ENCODE measurements at places on chromosomes 11 and 22.

DNA sequence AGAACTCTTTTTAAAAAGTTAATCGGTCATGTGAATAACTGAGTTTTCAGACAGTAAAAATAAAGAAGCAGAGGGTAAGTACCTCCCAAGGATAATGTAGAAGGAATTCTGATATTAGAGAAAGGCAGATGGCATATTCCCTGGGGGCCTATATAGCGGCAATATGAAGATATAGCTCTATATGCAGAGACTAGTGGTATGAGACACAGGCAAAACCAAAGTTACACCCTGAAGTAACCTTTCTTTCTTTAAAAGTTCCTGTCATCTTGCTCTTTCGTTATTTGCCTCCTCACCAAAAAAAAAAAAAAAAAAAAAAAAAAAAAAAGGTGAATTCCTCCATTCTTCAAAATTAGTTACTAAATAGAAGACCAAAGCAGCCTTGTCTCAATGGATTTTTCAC is 76.2 kb upstream of the ARHGAP32 start:
- DNase-seq, result no peak

GRCh38 chr11:57482782-57483561 is 22.6 kb downstream of the RTN4RL2 start:
- peak; percentile 80 for DNase-seq

DNA sequence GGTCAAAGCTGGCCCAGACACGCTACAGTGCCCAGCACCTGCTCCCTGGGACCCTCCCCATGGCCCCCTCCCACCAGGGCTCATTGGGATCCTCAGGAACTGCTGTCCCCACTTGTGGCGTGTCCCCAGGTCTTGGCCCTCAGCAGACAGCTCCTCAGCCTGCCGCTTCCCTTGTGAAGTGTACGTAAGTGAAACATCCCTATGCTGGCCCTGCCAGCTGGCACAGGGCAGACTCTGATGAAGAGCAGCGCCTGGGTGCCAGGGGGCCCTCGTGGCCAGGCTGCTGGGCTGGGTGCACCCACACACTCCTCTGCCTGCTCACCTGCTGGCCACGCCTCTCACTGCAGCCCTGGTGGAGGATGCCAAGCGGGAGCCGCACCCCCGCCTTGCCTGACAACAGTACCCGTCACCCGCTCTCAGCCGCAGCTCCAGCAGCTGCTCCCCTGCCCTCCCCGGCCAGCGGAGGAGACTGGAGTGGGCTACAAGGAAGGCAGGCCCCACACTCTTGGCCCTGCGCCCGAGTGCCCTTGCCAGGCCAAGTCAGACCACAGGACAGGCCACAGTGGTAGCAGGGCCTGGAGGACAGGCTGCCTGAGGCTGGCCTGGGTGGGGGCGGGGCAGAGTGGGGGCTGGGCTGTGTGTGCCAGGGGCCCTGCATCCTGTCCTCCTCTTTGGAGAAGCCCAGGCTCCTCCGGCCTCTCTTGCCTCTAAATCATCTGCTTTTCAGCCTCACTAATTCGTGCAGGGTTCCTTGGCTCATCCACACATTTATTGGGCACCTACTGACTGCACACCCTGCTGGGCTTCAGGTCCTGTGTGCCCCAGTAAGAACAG is 39.5 kb downstream of the IGF2 start:
- no peak for DNase-seq

DNA sequence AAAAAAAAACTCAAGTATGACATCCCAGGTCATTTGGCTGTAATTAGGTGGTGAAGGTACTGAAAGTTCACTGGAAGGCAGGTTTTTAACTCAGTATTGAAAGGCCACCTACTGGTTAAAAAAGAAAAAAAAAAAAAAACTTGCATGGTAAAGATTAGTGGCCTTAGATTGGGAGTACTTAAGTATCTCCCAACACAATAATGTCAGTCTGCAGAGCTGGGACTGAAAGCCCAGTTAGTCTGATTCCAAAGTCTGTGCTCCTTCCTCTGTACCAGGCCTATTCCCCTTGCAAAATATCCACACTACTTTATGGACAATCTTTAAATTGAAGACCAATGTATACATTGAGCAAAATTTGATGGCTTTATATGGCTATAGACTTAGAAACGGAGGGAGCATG is 85.5 kb downstream of the NOX4 start:
- DNase-seq, result no peak

DNA sequence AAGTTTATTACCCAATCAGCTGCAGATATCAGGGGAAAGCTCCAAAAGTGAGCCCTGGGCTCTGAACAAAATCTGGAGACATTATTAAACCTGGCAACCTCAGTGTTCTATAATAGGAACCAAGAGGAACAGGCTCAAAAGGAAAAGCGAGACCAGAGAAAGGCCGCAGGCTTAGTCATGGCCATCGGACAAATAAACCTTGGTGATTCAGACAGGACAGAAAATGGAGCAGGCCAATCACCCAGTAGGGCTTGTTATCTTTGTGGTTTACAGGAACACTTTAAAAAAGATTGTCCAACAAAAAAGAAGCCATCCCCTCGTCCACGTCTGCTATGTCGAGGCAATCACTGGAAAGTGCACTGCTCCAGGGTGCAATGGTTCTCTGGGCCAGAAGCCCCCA is 7.7 kb upstream of the PANX1 start:
- no peak for DNase-seq

DNA sequence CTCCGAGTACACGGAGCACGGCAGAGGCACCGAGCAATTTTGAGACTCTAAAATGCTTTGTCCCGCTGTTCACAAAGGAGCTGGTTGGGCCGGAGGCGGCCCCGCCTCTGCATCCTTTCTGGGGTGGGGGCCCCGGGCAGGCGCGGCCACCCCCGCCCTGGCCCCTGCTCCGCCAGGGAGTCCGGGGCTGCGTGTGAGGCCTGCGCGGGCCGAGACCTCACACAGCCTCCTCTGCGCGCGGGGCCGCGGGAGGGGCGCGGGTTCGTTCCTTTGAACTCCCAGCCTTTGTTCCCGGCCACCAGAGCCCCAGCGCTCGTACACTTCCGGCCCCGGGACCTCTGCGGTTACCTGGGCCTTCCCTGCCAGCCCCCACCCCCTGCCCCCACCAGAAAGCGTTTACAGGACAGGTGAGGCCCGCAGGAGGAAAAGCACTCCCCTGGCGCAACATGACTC is 1.6 kb downstream of the FGF19 start:
- no peak for DNase-seq

DNA sequence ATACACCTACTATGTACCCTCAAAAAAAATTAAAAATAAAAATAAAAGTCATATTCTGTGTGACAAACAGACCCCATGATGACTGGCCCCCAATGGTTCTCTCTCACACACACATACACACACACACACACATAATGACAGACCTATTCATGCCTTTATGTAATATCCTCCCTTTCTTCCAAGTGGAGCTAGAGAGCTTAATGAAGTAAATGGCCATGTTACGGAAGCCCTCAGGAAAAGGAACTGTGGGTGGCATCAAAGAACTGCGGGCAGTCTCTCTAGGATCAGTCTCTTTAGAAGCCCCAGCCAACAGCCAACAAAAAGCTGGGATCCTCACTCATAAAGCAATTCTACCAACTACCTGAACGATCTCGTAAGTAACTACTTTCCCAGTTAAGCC is 125.5 kb downstream of the SIK3 start:
- DNase-seq, result no peak

DNA sequence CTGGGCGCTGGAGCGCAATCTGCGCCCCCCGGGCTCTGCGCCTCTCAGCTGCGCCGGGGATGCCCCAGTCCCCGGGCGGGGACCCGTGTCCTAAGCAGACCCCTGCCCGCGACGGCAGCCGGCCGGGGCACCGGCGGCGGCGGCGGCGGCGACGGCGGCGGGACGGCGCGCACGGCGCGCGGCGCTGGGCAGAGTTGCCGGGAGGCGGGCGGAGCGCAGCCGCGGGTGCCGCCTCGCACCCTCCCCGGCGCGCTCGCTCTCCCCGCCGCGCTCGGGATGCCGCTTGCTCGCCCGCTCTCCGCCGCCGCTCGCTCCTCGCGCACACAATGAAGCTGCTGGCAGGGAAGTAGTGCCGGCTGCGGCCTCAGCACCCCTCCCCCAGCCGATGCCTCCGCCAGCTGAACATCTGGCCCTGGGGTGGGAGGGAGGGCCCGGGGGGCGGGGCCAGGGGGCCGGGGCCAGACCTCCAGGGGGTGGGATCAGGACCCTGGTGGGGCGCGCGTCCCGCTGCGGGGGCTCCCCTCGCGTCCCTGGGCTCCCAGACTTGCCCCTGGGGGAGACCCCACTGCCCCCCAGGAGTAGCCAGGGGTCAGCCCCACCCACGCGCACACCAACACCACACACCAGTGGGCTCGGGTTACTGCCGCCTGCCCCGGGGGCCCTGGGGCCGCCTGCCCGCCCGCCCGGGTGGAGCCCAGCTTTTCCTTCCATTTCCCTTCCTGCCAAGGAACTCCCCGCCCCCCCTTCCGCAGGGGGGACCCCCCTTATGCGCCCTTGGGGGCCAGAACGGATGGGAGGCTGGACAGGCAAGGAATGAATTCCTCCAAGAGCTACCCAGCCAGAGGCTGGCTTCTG is at the start of gene RCOR2:
Gene RCOR2 (minus strand): TSS at position 328 of the 855 bp plus-strand sequence. CDS start 708 bp downstream, outside the sequence.
- peak; percentile 70 for DNase-seq

DNA sequence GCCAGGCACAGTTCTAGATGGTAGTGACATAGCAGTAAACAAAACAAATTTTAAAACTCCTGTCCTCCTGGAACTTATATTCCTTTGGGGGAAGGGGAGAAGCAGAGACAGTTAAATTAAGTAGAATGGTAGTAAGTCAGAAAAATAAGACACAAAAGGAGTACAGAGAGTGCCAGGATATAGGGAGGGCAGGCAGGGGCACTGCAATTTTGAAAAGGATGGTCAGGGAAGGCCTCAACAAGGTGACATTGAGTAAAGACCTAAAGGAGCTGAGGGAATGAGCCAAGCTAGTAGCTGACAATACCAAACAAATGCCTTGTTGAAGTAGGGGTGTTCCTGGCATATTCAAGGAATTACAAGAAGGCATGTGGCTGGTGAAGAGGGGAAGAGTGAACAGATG is 10.2 kb downstream of the NUP160 start:
- DNase-seq, result no peak

- DNase-seq, result no peak
Observed at GRCh38 chr22:23038902-23039301, 31.4 kb upstream of the GNAZ start.

- peak; percentile 65 for DNase-seq
Observed at GRCh38 chr22:23289851-23290724, 109.8 kb downstream of the BCR start.

DNA sequence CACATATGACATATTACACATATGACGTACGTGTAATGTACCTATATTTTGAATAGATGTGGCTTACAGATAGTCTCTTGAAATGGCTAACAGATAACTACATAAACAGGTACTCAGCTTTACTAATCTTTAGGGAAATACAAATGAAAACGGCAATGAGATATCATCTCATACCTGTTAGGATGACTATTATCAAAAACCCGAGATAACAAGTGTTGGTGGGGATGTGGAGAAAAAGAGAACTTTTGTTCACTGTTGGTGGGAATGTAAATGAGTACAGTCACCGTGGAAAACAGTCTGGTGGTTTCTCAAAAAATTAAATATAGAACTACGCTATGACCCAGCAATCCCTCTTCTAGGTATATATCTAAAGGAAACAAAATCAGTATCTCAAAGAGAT is 247.6 kb downstream of the ETS1 start:
- no peak for DNase-seq

DNA sequence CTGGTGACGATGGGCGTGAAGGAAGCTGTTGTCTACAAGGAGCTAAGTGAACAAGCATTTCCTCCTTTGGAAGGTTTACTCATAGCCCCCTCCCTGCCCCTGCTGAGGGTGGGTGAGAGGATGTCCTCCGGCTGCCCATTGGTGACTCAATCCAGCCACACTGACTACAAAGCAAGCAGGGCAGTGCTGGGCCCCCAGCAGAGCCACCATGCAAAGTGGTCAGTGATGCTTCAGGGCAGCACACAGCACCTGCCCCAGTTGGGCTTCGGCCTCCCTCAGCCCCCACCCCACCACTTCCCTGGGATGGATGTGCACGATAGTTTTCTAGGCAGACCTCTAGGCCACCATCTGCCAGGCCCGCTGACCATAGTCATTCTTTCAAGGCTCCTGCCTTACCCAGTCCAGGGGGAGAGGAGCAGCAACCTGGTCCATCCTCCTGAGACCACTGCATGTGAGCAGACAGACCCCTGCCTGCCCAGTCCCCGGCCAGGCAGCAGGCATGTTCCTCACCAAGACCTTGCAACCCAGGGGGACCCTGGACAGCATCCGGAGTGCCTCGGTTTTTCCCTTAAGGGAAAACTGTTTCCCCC is 125.1 kb downstream of the BCR start:
- no peak for DNase-seq
